ENCODE measurements at places on chromosomes 2 and 18.

DNA sequence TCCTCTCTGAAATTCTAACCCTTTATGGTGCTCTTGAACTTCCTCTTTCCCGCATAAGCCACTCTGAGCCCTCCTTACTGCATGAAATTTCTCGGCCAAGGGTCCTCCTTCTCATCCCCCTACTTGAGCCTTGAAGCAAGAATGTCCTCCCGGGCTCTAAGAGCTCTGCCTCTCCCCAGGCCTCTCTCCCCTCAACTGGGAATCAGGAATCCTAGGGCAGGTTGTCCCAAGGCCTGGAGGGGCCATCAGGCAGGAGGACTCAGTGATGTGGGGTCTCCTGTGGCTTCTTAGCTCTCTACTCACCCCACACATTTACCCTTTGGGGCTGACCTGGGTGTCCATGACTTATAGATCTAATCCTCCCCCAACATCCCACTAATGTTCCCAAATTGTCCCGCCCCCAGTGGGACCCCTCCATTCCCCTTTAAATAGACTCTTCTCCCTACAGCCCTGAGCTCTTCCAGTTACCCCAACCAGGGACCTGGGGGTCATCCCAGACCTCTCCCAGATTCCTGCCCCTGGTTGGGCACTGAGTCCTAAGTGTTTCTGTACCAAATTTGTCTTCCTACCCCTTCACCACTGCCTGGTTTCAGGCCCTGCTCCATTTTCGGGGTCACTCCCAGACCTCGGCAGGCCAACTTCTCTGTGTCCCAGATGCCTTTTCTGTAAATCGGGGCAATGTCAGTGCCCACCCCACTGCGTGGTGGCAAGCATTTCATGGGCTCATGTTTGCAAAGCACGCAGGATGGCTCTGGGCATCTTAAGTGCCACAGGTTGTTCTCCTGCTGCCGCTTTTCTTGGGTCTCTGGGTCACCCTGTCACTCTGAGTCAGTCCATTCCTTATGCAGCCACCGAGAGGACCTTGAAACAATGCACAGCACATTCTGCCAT is 171.2 kb downstream of the ASB1 start:
- no peak for DNase-seq

DNA sequence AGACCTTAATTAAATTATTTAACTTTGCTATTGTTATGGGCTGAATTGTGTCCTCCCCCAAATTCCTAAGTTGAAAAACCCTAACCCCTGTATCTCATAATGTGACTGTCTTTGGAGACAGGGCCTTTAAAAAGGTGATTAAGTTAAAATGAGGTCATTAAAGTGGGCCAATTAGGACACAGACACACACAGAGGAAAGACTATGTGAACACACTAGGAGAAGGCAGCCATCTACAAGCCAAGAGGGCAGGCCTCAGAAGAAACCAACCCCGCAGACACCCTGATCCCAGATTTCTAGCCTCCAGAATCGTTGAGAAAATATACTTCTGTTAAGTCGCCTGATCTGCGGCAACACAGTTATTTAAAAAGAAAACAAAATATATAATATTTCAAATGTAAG is 6.4 kb downstream of the STK17B start:
- DNase-seq = no peak

DNA sequence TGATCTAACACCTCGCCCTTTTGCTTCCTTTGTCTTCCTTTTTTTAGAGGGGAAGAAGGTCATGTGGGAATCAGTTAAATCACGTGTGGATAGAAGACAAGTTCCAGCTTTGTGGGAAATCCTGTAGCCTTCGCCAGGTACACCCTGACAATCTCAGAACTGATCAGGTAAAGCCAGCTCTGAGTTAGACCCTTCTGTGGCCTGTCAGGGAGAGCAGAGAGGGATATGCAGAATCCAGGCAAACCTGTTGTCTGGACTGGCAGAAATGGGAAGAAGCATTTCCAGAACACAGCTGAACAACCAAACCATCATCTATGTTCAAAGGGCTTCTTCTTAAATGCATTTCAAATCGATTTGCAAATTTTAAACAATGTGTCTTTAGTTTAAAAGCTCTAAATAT is 247.4 kb upstream of the FN1 start:
- DNase-seq = no peak

GRCh38 chr18:5295231-5295920 is at the start of gene ZBTB14:
Gene ZBTB14 (minus strand): TSS chr18:5295726. CDS start chr18:5293246, 2,480 bp downstream.
- DNase-seq = peak; percentile 88

DNA sequence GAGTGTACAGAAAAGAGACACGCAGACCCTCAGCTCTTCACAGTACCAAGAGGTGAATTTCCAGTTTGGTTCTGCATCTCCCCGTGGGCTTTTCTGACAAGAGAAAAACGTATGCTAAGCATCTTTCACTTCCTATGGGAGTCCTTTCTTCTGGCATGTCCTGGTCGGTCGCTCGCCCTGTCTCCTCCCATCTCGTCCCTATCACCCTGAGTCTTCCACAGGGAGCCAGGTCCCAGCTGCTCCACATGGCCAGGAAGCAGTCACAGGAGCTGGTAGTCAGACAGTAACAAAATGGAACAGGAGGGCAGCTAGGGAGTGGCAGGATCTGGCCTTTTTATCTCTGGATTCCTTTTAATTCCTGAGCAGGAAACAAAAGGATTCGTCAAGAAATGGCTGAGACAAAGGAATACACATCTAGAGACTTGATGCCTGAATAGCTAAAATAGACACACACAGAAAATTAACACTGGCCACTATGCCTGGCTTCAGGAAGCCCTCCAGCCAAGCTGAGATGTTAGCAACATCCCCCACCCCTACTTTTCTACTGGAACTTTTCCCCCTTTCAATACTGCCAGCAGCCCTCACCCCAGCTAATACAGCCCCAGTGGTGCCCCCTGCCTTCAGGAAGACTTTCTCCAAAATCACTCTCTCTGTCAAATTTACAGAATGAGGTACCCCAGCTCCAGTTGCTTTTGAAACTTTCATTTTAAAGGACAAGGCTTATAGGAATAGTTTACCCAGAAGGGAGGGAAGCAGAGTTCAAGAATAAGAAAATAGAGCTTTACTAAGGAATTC is 136.1 kb downstream of the DNER start:
- DNase-seq = no peak

DNA sequence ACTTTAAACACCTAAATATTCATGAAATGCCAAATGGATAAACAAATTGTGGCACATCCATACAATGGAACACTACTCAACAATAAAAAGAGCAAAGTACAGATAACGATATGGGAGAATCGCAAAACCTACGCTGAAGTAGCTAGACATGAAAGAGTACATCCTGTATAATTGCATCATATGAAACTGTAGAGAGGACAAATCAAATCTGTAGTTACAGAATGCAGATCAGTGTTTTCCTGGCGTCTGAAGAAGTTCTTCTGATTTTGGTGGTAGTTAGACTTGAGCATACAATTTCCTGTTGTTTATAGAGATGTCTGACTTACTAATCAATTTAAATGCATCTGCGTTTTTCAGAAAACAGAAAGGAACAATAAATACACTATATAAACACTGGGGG is 394.4 kb downstream of the SOCS6 start:
- no peak for DNase-seq

DNA sequence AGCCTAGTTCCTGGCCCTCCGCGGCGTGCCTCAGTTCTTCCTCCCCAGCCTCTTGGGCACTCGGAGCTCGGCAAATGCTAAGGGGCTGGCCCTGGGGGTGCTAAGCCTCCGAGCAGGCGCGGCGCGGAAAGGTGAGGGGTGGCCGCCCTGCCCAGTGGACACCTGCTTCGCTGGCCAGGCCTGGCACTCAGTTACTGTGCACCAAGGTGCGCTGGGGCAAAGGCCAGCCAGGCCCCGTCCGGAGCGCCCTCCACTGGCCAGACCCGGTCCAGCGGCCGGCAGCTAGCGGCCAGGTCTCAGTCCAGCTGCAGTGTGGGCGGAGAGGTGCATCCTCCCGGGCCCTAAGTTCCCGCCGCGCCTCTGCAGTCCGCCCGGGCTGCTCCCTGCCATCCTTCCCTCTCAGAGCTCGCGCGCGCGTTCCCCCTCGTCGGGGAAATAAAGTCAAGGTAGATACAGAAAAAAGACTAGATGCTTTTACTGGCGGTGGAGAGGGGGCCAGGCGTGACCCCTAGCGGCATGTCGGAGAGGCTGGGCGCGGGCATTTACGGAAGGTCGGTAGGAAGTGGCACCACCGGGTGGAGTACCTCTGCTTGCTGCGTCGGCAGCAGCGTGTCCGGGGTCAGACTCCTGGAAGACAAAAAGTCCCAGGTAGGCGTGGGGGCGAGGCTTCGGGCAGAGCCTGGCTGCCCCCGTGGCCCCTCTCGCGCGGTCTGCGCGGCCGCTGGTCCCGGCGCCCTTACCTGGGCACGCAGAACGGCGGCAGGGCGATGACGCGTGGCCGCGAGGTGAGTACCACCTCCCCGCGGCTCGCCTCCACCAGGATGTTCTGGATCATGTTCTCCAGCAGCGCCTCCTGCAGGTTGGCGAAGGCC is 9.4 kb upstream of the CRYBA2 start:
- DNase-seq = peak; percentile 89

GRCh38 chr2:148613231-148614013 is 31.1 kb upstream of the EPC2 start:
- no peak for DNase-seq

GRCh38 chr2:85887566-85888019 is 1.2 kb downstream of the ST3GAL5 start:
- peak; percentile 52 for DNase-seq

GRCh38 chr2:39431592-39432316 is 5.3 kb downstream of the MAP4K3 start:
- no peak for DNase-seq

DNA sequence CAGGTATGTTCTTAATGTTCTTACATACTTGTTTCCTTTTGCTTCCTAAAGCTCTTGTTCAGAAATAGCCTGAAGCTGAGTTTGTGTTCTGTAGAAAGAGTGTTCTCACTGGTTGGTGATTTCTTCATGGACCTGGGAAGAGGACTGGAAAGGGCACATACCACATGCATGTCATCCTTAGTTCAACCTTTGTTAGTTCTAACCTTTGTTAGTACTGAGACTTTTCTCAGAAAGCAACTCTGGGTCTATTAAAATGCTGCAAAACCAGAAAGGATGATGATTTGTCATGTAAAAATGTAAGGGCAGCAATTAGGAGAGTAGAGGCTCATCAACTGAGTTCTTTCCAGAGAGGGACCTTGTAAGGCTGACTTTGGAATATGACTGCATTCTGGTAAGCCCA is 2.5 kb upstream of the FAP start:
- no peak for DNase-seq

- DNase-seq = no peak
Measured at GRCh38 chr2:195531754-195532153, 125.3 kb upstream of the SLC39A10 start.

GRCh38 chr2:173049831-173050230 is 25.8 kb upstream of the MAP3K20 start:
- no peak for DNase-seq

- no peak for DNase-seq
Measured at GRCh38 chr2:172970660-172971059, 105.0 kb upstream of the MAP3K20 start.

GRCh38 chr2:238890131-238890530 is 42.2 kb downstream of the TWIST2 start:
- DNase-seq = no peak

GRCh38 chr18:37341016-37341415 is 224.6 kb downstream of the CELF4 start:
- DNase-seq = no peak

DNA sequence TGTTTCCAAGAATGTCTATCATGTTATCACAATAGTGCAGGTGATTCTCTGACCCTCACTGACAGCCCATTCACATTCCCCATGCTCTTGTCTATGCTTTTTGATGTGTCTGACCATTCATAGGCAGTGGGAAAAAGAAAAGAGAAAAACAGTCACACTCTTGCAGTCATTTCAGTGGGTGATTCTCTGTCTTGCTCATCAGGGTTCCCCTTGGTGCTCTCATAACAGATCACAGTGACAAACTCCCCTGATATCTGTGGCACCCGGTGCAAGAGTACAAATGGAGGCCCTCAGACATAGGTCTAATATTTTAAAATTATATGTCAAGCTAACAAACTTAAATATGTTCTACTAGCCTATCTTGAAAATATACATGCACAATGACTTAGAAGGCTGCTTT is 72.7 kb upstream of the PPP1CB start:
- no peak for DNase-seq

DNA sequence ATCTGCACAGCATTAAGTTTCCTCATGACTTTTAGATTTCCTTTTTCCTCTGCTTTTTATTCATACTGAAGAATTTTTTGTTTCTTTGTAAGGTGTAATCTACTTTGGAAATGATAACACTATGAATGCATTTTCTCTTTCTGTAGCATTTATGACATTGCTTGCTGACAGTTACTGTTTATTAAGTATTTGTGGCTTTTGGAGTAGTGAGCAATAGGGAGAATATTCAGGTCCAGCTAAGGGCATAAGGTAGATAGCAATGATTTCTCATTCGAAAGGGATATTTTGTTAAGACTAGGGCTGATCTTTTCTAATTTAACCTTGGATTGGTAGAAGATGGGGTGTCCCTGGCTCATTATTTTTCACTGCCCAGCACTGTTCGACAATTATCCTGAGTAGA is 80.3 kb downstream of the XRCC5 start:
- DNase-seq = no peak

- no peak for DNase-seq
Measured at GRCh38 chr2:191728750-191729624, 51.1 kb downstream of the NABP1 start.

GRCh38 chr2:222912776-222913175 is 51.9 kb downstream of the ACSL3 start:
- DNase-seq = no peak

DNA sequence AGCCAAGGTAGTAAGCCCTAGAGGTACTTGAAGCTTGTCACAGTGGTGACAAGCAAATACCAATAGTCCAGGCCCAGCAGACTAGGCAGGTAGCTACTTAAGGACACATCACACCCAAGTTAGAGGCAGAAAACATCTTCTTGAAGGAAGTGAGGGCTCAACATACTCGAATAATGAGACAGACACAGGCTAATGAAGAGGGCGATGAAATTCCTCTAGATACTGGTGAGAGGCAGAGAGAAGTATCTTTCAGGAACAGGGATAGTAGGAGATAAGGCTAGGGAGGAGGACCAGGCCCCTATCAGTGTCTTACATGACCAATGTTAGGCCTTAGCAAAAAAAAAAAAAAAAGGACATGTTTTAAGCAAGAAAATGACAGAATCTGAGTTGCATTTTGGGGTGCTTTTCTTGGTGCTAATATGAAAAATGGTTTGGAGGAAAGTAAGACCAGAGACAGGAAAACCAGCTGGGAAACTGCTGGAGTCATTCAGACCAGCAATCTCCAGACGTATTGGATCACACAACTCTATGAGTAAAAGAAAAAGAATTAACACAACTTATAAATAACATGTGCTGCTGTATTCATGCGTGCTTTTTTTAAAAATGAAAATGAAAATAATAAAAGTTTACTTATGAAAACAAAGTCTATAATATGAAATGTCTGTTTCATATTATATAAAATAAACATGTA is 37.7 kb downstream of the COBLL1 start:
- no peak for DNase-seq

GRCh38 chr18:31504455-31505147 is 6.6 kb downstream of the DSG2 start:
- DNase-seq = no peak

GRCh38 chr18:10354241-10354811 is 100.1 kb upstream of the APCDD1 start:
- DNase-seq = no peak
